ENCODE measurements at places on chromosomes 5 and 9.

- no peak for DNase-seq
Measured at GRCh38 chr9:120452631-120453030, 127.3 kb downstream of the CDK5RAP2 start.

GRCh38 chr5:2805080-2805479 is 53.6 kb upstream of the IRX2 start:
- DNase-seq: no peak

DNA sequence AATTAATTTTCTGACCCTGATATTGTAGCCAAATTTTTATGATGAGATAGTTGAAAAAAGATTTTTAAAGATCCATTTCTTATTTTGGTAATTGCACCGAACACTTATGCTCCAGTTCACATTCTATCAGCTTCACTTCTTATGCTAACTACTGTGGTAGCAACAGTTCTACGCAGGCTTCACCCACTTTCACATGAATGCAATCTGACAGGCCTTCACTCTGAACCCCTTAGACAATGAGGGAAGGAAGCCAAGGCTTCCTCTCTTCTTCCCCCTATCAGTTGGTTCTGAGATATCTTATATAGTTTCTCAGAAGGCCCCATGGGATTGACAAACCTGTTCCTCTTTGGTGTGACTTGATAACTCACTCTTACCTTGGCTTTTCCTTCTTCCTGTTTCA is 185.8 kb downstream of the CETN3 start:
- DNase-seq: no peak

- no peak for DNase-seq
Measured at GRCh38 chr9:114141553-114142402, 13.6 kb upstream of the COL27A1 start.

GRCh38 chr9:14957109-14957508 is 46.9 kb upstream of the FREM1 start:
- DNase-seq: no peak

GRCh38 chr9:26954050-26954508 is 2.1 kb upstream of the IFT74 start:
- DNase-seq: no peak

DNA sequence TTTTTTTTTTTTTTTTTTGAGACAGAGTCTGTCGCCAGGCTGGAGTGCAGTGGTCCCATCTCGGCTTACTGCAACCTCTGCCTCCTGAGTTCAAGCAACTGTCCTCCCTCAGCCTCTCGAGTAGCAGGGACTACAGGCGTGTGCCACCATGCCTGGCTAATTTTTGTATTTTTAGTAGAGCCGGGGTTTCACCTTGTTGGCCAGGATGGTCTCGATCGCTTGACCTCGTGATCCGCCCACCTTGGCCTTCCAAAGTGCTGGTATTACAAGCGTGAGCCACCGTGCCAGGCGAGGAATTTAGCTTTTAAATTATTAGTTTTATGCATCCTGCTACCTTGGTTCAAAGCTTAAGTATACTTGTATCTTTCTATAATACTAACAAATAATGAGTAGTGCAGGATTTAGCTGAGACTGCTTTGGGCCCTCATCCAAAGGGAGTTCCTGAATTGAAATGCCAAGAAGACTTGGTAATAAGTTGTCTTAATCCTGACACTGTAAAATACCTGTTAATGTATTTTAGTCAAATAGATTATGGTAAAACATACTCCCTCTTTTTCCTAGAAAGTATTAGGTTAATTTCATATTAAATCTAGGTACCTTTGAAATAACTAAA is 5.0 kb downstream of the CDC42SE2 start:
- DNase-seq: no peak

- no peak for DNase-seq
Measured at GRCh38 chr5:123401320-123401719, 21.9 kb downstream of the CEP120 start.

DNA sequence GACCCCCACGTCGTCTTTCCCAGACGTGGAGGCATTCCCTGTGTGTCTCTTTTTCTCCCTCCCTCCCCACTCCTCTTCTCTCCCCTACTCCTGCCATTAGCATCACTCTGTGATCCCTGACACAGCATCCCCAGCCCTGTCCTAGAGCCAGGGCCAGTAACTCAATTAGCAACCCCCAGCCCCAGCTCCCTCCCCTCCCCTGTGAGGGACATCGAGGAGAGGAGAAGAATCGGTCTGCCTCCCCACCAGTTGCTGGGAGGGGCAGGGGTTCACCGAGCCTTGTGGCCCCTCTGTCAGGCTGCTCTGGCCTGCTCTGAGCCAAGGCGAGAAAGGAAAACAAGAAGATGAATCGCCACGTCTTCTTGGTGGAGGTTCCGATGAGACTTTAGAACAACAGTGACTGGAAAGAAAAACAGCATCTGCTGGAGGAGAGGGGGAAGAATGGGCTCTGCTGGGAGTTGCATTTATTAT is 123.1 kb downstream of the PAPPA start:
- DNase-seq: no peak

GRCh38 chr5:64925123-64925522 is 156.4 kb downstream of the CWC27 start:
- no peak for DNase-seq

DNA sequence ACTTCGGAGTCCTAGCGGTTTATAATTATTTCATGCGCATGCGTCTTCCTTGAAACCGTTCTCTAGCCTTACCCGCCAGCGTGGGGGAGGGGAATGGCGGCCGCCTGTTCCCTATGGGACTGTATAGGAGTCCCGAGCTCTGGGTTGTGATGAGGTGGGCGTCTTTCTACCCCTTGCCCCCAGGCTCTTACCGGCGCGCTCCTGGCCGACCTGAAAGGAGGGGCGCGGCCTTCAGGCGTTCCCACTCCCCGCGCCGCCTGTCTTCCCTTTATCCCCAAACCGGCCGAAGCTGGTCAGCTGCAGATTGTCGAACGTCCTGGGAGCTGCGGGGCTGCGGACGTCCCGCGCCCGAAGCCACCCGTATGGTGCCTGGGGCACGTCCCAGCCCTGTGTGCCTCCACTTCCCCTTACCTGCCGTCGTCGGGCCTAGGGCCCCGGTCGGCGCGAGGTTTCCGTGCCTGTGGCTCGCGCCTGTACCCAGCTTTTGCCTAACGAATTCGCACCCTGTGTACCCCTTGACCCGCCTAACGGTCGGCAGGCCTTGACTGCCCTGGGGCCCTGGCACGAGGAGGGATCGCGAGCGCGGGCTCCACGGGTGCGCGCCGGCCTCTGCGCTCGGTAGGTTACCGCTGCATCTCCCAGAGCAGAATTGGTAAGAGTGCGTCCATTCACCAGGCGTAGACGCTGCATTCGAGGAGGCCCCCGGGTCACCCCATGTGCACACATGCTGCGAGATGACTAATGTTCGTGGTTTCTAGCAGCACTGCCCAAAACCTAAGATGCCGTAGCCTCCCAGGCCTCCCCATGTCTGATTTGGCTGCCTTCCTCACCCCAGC is 653 bp upstream of the HNRNPH1 start:
- DNase-seq: no peak

- DNase-seq: no peak
Measured at GRCh38 chr9:129584136-129584535, 36.8 kb downstream of the C9orf50 start.
